Stimulated activated CD4-positive, alpha-beta T cell treated with anti-CD3 and anti-CD28 coated beads, Interleukin-1b, Interleukin-23, amount 100 ng/mL, for 1 hour (primary cell): ENCODE measurements at places on chromosomes 3 and 15.

DNA sequence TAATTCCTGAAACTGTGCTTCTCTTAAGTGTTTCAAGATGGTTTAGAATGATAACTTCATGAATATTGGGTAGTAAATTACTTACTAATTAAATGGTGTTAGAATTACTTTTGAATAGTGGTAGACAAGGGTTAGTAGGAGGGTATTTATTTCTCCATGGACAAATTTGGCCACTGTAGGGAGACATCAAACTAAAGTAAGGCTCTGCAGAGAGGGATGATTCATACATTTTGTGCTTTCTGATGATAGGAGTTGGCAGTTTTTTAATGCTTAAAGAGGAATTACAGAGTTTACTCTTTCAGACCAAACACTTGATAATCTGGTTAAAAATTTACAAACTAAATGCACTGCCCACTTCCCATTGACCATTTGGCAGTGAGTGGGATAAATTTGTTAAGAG, 127.6 kb downstream of the NAALADL2 start:
- no peak for DNase-seq

GRCh38 chr3:16300881-16301359, 35.9 kb downstream of the OXNAD1 start:
- no peak for DNase-seq

DNA sequence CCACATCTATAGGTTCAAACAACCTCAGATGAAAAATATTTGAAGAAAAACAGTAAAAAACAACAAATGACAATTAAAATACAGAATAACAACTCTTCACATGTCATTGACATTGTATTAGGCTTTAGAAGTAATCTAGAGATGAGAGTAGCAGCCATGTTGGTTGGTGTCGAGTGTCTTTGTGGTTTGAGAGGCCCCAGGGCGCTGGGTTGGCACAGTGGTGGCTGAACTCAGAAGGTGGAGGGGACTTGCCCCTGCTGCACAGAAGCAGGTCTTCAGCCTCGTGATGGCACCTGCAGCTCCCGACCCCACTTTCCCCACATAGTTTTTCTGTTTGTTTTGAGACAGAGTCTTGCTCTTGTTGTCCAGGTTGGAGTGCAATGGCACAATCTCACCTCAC, 187.2 kb downstream of the OSBPL10 start:
- no peak for DNase-seq

- no peak for DNase-seq
Measured at GRCh38 chr15:67076147-67076843, 10.9 kb downstream of the SMAD3 start.

DNA sequence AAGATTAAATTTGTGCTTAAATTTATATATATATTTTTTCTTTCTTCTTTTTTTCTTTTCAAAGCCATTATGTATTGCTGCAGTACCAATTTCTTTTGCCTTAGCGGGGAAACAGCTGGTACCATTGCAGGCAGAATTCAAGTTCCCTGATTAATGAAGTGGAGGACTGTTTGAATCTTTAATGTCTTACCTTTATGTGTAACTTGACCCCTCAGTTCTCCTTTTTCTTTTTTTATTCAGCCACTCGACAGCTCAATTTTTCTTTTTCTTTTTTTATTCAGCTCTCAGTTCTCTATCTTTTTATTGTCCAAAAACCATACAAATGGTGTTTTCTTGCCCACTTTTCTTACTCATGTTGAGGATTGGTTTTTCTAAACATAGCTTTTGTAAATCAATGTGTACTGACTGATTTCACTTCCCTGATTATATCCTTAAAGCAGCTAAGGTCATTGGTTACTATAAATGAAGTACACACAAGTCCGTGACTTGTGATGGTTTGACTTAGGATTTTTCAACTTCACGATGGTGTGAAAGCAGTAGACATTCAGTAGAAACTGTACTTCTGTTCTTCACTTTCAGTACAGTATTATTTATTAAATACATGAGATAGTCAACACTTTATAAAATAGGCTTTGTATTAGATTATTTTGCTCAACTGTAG, 22.8 kb downstream of the ATP2C1 start:
- DNase-seq = no peak

DNA sequence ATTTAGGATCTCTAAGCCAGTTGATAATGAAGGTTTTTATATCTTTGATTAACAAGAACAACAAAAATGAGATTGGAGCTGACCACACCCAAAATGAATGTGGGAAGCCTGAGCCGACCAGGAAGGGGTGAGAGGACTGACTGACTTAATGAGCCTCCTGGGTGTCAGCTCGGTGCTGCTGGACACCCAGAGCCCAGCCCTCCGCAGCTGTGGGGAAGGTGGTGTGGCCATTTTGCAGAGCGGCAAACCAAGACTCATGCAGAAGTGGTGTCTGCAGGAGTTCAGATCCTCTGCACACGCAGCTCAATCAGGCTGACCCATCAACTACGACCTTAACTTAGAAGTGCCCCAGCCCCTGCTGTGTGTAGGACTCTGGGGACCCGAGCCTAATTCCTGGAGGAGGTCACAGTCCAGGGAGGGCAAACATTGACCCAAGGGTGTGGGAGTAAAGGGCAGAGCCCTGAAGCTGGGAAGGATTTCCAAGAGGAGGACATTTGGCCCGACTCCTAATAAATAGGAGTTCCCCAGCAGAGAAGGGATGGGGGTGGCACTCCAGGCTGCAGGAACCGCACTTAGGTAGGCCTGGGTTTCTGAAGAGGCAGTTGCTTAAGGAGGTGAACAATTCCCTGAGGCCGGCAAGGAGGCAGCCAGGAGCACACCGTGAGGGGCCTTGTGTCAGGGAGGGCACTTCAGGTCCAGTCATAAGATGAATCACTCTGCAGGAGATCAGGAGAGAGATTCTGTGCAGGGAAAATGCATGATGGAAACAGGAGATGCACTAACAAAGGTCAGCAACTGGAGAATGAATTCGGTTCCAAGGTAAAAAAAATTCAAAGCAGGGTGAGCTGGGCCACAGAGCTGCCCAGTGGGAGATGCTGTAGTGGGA, 197.1 kb upstream of the TPM1 start:
- DNase-seq = no peak

- no peak for DNase-seq
Measured at GRCh38 chr3:69761896-69762767, 22.9 kb downstream of the MITF start.

DNA sequence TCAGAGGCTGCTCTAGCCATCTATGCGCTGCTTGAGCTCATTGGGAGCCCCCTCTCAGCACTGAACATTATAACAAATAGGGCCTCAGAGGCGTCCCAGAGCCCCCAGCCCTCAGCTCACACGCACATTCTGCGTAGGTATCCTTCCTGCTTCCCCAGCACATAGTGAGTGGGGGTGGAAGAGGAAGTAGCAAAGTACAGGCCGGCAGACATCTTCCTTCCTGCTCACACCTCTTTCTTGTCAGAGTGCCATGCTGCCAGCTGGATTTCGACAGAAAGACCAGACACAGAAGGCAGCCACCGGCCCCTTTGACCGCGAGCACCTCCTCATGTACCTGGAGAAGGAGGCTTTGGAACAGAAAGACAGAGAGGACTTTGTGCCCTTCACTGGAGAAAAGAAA, 16.6 kb downstream of the TMOD2 start:
- no peak for DNase-seq

DNA sequence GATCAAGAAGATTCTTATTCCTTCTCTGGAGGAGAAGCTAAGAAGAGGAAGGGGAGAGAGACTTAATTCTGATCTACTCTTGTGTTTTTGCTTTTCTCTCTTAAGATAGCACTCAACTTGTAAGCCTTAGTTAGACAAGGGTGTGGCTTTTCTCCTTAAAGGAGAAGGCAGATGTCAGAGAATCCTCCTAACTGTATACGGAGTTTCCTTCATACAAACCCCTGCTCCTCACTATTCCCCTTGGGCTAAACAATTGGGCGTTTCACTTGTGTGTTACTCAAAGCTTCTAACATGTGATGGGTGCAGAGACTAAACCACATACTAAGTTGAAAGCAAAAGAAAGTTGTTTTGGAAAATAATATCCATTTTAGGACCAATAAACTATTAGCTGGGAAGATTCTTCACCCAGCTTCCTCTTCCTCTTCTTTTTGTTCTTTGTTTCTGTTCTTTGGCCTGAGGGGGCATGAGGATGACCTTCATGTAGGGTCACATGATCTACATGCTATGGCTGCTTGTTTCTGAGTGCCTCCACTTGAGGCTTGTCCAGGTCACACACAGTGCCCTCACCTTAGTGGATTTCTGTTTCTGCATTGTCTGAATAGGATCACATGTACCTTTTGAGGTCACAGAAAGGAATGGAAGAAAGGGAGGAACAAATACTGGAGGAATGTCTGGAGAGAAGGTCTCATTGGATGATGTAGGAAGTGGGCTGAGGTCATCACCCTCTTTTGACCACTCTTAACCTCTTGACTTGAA, 14.6 kb downstream of the SPINK8 start:
- DNase-seq = no peak
